ENCODE measurements at places on chromosomes 7 and 10.

DNA sequence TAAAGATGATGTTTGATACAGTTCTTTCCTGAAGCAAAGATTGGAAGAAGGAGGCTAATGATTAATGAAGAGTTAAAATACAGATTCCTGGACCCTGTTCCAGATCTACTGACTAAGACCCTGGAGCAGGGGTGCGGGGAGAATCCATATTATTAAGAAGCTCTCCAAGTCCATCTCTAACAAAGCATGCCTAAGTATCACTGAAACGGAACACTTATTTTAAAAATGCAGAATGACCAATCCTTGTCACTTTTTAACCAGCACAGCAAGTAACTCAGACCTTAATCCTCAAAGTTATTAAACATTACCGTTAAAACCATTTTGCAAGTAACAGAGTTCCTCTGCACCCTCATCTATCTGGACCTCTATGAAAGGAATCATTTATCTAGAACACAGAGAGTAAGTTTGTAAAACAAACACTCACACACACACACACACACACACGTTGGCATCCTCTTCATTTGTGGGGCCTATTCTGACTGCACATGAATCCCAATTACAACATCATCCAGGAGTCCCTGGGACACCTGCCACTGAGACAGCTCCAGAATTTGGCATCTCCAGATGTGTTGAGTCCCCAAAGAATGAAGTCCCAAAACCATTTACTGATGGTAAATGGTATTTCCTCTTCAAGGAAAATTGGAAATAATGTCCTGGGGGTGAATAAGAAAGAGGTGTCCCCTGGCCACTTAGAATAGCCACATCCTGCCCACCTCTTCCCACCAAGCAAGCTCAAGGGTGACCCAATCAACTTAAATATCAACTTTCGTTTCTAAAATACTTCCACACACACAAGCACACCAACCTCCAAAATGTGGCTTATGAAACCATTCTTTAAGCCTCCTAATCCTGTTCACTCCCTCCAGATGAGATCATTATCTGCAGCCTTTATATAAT, 117.5 kb downstream of the PARD3 start:
- no peak for DNase-seq

DNA sequence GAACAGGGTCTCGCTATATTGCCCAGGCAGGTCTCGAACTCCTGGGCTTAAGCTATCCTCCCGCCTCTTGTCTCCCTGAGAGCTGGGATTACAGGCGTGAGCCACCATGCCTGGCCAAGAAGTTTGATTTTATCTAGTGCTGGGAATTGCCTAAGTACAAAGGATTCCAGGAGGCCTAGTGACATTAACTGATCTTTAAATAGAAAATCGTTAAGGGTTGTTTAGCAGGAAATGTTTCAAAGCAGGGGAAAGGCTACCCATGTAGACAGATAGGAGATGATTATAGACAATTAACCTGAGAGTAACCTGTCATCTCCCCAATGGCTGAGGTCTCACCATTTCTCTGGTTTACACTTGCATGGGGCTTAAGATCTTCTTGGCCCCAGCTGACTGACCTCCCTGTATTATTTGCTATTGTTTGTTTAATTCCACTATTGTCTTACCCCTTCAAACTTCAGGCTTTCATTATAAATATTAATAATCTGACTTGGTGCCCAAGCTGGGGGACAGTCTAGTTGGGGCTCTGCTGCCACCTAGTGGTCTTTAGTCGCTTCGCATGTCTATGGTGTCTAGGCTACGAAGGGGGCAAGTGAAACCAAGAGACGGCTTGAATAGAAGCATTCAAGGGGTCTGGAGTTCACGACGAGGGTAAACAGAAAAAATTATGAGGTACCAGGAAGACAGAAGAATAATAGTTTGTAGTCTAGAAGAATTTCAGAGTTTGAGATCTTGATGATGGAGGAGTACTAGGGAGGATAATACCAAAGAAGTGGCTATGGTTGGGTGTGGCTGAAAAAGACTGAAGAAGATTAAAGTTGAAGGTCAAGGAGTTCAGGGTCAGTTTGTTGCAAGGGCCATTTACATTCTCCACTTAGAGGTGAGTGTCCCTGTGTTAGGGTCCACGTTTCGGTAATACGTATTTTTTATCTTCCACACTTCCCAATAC, 40.4 kb upstream of the BPGM start:
- DNase-seq: peak; percentile 60

DNA sequence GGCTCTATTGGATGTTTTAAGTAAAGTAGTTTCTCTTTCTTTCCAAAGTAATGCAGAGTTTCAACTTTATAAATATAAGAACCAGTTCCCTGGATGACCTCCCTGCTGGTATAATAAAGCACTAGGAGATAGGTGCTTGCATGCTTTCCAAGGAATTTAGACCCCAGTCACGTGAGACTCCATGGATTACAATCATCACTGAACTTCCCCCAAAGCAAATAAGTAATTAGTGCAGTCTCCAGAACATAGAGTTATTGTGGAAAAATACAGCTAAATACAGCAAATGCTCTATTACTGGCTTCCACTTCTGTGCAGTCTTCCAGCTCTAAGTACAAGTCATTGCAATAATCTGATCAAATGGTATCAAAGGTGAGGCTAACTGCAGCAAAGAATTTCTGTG, 220.2 kb upstream of the STEAP1 start:
- no peak for DNase-seq

- no peak for DNase-seq
These were observed 1.0 kb downstream of the NT5C2 start for GRCh38 chr10:103192089-103192450.

DNA sequence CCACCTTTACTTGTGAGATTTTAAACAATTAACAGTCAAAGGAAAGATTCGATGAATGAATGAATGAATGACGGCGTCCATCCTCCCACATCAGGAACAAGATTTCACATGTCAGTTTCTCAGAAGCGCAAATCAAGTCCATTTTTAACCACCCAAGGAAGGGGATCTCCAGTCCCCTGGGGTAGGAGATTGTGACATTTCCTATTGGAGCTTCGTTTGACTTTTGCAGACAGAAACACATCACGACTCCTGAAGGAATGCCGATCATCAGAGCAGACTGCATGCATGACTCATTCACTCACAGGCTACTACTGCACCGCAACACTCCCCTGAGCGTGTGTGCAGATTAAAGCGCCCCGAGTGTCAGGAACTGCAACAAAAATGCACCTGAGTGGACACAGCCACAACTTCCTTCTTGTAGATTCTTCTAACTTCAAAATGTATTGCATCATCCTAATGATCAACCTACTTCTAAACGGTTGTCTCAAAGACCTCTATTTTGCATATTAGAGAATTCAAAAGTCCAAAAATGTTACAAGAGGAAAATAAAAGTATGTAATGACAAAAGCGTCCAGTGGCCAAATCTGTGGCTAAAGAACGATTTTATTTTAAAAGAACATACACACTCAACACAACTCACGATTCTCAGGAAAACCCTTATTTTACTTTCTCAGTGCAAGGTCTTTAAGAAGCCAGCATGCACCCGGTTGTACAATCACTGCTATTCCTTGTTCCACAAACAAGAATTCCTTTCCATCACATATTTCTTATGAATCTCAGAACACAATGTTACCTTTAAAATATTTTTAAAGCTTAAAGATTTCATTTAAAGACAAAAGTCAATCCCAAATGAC, 172.6 kb downstream of the FAM107B start:
- peak; percentile 71 for DNase-seq

- DNase-seq: no peak
These were observed 55.7 kb upstream of the CDK1 start for GRCh38 chr10:60722623-60723022.

- no peak for DNase-seq
These were observed 11.0 kb upstream of the MSMB start for GRCh38 chr10:46057038-46057437.

- DNase-seq: no peak
These were observed 36.9 kb downstream of the NAMPT start for GRCh38 chr7:106247841-106248240.

GRCh38 chr7:158299607-158300006, 288.0 kb downstream of the PTPRN2 start:
- DNase-seq: no peak

DNA sequence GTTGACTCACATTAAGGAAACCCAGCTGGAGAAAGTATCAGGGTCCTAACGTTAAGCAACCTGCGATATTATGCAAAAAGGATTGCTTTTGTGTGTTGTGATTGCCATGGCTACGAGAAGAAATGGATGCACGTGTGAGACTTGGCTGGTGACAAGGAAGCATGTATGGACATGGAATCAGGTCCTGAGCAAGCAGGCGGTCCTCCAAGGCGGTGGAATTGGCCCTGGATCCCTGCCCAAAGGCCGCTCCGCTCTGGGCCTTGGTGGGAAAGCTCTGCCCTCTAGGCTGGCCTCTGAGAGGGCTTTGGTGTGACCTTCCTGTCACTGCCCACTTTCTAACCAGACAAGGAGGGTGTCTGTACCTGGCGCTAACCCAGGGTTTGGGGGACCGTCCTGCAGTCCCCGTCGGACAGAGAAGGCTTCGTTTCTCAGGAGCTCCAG, 192.1 kb downstream of the EBF3 start:
- DNase-seq: no peak

DNA sequence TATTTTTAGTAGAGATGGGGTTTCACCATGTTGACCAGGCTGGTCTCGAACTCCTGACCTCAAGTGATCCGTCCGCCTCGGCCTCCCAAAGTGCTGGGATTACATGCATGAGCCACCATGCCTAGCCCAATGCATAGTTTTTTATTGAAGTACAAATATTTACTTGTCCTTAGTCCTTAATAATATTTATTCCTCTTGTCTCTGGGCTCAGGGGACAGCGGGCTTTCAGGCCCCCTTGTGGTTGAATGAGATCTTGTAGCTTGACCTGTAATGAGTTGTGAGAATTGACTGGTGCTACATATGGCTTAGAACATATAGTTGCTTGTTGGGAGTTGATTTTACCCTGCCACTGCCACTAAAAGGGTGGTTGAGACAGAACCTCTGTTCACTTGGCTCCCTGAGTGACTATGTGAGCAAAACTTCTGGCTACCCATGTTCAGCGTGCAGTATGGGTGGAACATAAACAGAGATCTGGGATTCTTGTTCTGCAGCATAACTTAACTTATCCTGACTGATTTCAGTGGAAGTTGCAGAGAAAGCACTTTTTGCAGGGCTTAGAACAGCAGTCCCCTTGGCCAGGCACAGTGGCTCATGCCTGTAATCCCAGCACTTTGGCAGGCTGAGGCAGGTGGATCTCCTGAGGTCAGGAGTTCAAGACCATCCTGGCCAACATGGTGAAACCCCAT, 14.9 kb downstream of the CCL26 start:
- no peak for DNase-seq

DNA sequence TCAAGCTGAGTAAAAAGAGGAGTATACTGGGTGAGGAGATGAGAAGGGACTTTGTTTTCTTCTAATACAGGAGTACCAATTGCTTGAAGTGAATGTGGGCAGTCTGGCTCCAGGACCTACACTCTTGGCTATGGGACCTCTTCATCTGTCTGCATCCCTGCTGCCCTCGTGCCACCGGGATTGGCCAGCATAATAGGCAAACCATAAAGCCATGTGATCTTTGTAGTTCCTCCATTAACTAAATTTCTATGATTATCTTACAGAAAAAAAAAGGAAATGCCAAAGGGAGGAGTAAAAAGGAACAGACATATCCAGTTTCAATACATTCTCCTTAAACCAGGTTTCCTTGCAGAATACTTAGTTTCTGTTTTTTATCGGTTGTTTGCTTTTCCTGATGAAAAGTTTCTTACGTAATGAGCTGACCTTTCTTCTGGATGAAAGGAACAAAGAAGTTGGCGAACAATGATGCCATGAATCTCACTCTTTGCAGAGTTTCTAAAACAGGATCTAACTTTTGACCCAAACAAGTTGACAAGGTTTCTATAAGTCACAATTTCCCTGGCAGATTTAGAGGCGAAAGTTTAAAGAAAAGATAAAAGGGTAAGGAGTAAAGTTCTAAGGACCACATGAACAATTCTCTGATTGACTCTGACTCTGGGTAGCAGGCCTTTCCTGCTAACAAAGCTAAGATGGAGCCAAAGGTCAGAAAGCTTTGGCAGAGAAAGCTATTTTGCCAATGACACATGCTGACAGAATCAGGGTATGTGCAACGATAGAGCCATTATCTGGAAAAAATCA, 54.1 kb downstream of the LAMB1 start:
- DNase-seq: no peak

GRCh38 chr7:2107386-2108070, 125.2 kb downstream of the MAD1L1 start:
- DNase-seq: no peak

DNA sequence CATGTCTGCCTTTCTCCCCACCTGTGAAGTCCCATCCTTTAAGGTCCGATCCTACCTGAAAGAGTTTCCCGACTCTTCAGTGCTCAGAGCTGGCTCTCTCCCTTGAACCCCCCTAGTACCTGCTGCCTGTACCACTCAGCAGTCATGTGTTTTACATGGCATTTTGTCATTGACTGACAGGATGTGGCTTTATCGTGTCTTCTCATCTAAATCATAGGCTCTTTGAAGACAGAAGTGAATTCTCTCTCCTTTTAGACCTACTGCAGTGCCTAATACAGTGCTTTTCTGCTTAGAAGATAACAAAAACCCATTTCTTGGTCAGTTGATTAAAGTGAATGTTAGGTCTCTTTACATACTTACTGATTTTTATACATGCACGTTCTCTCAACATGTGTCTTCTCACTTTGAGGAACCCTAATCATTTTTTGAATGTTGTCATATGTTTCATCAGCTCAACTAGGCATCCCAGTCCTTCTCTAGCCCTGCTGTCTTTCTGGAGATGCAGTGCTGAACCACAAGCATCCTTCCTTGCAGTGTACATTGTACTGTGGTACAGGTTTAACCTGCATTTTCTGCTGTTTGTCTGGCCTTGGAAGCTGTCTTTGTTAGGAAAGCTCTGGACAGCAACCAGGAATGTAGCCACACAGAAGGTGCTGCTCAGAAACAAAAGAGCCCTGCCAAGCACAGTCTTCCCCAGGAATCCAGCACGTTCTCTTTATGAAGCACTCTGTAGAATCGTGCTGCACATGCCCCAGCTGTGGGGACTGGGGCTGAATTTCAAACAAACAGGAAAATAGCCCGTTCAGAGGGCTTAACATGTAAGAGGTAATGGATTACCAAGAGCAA, 28.1 kb upstream of the LRRC4 start:
- DNase-seq: peak; percentile 52

GRCh38 chr10:121668314-121669027, 70.2 kb upstream of the FGFR2 start:
- DNase-seq: no peak

DNA sequence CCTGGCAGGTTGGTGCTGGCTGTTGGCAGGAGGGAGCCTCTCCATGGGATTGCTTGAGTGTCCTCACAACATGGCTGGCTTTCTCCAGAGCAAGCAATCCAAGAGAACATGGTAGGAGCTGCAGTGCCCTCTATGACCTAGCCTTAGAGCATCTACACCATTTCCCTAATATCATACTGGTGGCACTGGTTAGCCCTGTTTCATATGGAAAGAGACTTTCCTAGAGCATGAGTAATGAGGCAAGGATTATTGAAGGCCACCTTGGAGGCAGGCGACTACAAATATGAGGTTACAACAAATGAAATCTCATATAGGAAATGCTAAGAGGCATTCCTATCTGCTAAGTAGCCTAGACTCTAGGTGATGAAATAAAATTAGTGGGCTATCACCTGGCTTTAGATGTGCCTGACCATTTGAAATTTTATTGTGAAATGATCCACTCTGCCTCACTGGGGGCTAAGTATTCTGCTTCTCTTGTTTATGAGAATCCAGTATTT, 153.6 kb downstream of the RGS10 start:
- no peak for DNase-seq
